ENCODE measurements at places on chromosomes 11 and 22.

- DNase-seq, result peak; percentile 79
These were observed 661 bp upstream of the MALAT1 start for GRCh38 chr11:65498042-65498726.

DNA sequence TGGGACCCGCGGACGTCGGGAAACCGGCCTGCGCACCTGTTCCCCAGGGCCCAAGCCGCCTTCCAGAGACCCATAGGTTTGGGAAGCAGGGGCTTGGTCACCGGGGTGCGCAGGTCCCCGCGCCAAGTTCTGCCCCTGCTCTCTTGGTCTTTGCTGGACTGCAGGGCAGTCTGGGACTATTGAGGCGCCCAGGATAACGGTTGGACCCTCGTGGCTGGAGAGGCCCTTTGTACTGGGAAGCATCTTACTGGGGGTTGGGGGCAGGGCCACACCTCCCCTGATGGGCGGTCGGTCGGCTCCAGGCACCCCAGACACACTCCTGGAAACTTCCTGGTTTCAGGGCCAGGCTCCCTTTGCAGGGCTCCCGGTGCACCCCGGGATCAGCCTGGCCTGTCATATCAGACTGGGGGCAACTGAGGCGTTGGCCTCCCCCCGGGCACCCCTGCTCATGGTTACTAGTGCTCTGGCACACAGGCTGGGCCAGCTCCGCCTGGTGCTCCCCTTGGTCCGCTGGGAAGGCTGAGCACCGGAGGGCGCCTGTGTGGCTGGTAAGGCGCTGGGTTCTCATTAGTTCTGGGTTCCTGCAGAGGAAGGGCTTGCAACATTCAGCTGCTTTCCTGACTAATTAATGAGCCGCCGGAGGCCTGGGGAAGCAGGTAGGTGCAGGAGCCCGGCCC lies 1250.5 kb downstream of the BRD1 start:
- DNase-seq, result no peak

DNA sequence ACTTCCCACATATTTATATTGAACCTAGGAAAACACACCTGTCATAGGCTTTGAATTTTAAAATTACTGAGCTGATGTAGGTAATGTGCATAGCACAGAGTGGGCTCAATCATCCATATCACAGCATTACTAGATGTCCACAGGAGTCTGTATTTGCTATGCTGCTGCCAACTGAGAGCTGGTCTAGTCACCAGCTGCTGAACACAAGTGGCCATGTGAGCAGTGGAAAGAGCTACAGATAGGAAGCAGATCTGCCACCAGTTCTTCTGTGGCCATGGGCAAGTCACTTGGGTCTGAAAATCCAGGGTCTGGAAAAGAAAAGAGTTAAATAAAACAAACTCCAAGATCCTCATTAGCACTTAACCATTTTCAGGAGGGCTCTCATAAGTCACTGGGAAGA lies 91.8 kb downstream of the APIP start:
- no peak for DNase-seq

GRCh38 chr11:17599460-17599925 lies 52.4 kb downstream of the OTOG start:
- no peak for DNase-seq

GRCh38 chr11:6022956-6023355 lies 7.6 kb downstream of the OR56A1 start:
- peak; percentile 58 for DNase-seq

DNA sequence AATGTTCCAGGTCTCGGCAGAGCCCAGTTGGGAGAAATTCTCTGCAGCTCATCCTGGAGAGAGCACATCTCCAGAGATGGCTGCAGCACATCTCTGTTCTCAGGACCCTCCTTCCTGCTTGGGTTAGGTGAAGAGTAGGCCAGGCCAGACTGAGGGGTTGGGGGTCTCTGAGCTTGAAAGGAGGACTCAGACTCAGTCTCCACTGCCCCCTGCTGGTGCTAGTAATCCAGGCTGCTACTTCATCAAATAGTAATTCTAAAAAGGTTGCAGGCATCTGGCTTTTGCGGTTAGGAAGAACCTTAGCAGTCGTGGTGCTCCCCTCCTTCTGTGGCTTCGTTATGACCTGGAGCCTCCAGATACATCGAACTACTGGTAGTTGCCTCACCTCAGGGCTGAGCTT lies 9.7 kb downstream of the TUB start:
- peak; percentile 59 for DNase-seq

DNA sequence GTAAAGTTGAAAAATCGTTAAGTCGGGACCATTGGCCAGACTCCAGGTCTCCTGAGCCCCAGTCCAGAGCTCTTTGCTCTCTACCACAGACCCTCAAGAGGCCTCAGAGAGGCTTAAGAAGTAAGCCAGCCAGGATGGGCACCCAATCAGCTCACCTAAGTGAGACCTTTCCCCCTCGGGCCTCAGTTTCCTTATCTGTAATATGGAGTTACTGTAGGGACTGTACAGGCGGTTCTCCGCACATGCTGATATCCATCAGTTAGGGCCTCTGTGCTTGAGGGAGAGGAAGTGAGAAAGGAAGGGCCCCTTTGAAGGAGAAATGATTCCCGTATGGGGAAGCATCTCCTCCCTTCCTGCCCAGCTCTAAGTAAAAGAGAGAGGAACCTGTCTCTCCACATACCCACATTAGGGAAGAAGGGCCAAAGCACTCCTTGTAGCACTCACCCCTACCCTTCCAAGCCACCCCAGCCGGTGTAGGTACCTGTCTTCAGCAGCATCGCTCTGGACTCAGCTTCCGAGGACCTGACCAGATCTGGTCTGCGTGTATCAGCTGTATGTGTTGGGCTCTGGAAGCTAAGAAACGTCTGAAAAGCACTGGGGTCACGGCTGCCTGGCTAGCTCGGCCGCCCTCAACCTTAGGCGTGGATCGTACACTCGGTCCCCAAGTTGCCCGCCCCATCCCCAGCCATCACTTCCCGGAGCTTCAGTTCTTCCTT lies 653 bp downstream of the NAGA start:
- no peak for DNase-seq

DNA sequence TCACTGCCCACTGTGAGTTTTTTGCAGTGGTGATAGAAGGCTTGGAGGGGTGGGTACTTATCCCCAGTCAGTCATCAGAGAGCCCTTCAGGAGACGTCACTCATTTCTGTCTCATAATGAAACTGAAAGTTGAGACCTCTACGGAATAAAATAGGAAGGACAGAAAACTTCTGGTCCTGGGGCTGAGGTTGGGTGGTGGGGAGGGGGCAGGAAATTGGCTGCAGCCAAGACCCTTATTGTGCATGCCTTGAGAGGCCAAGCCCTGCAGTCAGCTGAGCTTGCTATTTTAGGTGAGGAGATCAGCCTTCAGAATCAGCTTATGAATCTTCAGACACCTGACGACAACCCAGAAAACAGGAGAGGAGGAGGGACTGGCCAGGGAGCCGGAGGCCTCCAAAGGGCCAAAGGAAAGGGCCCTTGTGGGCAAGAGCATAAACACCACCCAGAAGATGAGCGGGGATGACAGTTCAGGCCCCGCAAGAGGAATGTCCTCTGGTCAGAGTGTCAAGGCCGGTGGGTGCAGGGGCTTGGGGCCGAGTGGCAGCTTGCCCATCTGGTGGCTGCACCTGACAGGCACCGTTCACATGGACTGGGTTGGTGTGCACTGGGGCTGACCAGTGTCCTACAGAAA lies 17.9 kb upstream of the ADA2 start:
- DNase-seq, result no peak

- DNase-seq, result no peak
These were observed 75.3 kb downstream of the KCNQ1 start for GRCh38 chr11:2519862-2520735.

DNA sequence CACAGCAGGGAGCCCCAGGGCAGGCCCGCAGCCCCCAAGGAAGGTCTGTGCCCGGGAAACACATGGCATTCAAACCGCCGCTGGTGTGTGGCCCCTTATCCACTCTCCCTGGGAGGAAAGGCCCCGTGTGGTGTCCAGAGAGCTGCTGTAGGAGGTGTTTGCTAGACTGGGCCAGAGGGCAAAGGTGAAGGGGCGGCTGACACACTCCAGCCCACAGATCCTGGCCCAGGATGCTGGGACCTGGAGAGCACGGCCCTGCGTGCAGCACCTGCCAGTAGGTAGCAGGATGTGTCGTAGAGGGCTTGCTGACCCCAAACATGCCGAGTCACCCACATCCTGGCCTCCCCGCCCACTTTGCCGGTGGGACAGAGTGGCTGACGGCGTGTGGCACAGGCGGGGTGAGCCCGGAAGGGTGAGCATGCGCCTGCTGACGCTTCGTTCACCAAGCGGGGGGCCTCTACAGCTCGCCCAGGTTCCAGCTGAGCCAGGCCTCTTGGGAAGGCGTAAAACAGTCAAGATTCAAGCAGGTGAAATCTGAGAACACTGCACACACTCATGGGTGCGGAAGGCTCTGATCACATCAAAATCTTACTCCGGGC lies 11.0 kb downstream of the OSBPL5 start:
- peak; percentile 58 for DNase-seq

GRCh38 chr22:49091917-49092545 lies 735.6 kb downstream of the BRD1 start:
- DNase-seq, result no peak

GRCh38 chr22:40472051-40472450 lies 101.7 kb downstream of the SGSM3 start:
- no peak for DNase-seq

- DNase-seq, result peak; percentile 94
These were observed at the start of gene ZBTB16 for GRCh38 chr11:114059278-114059983. TSS of gene ZBTB16 (plus strand) at chr11:114059711. CDS start at chr11:114063301, 3,590 bp downstream.

- DNase-seq, result peak; percentile 73
These were observed 2.9 kb upstream of the CYP2R1 start for GRCh38 chr11:14894657-14895598.

GRCh38 chr22:23784215-23784732 lies 2.5 kb upstream of the SMARCB1 start:
- DNase-seq, result peak; percentile 38

GRCh38 chr11:87455180-87455579 lies 417.4 kb downstream of the TMEM135 start:
- no peak for DNase-seq

- DNase-seq, result peak; percentile 96
These were observed 78.0 kb upstream of the DRD2 start for GRCh38 chr11:113553235-113553634.

GRCh38 chr22:46976598-46976997 lies 214.1 kb downstream of the TBC1D22A start:
- no peak for DNase-seq

GRCh38 chr11:130455483-130456127 lies 7.2 kb downstream of the ADAMTS15 start:
- DNase-seq, result no peak

Measured in choroid plexus epithelial cell (primary cell).